ENCODE measurements at places on chromosomes 16 and 17. TPM values are rescaled to one million over a fixed set of nuclear protein-coding genes. Genes with fewer than 3 reads are reported as not detected.

The CD300LB gene
- total RNA-seq, result not detected

DNA sequence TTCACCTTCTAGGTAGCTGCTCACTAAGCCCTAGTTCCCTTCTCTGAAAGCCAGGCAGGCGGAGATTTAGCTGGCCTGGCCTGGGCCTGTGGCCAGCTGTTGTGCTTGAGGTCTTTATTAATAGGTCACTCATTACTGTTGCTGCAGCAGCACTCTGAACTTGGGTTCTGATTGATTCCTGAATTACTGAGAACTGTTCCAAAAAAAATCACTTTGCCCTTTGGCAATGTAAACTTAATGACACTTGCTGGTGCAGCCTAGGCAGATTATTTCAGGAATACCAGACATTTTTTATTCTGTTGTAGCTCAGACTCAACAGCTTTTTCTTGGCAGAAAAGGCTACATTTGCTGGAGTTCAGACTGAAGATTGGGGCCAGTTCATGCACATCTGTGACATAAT is 2.7 kb downstream of the TOM1L1 start:
- H3K36me3 ChIP-seq, result peaks cover 58% of the 10 kb centered on the region
- DNase-seq, result no peak
- H3K4me1 ChIP-seq, result peaks cover 10% of the 10 kb centered on the region
- no peak overlapping the region for H3K4me3 ChIP-seq
- no peak overlapping the region for H3K27ac ChIP-seq

DNA sequence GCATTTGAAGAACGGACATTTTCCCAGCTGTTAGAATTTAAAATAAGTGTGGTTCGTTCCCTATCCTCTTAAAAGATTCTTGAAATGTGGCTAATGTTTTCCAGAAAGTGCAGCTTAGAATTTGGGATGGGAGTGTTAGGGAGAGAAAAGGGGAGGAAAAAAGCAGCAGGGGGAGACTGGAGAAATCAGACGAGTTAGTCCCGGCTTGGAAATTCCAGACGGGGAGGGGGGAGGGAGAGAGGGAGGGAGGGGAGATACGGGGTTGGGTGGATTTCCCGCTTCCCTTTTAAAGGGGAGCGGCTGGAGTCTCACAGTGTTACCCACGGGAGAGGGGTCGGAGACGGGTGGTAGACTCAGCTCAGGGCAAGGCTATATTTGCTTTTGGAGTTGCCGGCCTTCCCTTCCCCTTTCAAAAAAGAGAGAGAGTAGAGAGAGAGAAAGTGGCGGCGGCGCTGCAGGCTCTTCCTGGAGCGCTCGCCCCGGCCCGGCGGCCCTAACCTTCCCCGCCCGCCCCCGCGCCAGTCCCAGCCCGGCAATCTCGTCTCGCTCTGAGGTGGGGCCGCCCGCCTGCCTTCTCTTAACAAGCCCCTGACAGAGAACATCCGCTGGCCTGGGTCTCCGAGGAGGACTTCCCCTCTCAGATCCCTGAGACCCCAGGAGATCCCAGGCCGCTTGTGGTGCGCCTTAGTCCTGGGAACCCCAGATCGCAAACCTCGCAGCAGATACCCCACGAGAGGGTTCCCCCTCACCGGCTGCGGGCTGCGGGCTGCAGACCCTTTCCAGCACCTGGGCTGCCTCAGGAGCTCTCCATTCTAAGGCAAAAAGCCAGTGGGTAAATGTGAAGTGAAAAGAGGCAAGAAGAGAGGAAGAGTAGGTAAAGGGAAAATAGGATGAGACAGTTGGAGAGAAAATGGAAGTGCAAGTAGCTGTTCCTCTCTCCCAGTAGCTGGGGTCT is 6.6 kb downstream of the IGF2BP1 start:
- H3K4me3 ChIP-seq, result no peak overlapping the region
- DNase-seq, result no peak
- H3K27me3 ChIP-seq, result peaks cover 100% of the 10 kb centered on the region
- no peaks in the 10 kb centered on the region for H3K4me1 ChIP-seq
- H3K27ac ChIP-seq, result no peak overlapping the region

The TSNAXIP1 gene
- total RNA-seq, result 1.1 TPM

- DNase-seq, result peak; percentile 60
- H3K4me1 ChIP-seq, result peaks cover 30% of the 10 kb centered on the region
- H3K27me3 ChIP-seq, result no peaks in the 10 kb centered on the region
- H3K4me3 ChIP-seq, result peak overlapping the region; percentile 24
- H3K27ac ChIP-seq, result peak overlapping the region; percentile 96
Observed at GRCh38 chr17:62791235-62791734, 16.8 kb downstream of the MARCHF10 start.

The PKMYT1 gene
- 34.7 TPM for total RNA-seq

DNA sequence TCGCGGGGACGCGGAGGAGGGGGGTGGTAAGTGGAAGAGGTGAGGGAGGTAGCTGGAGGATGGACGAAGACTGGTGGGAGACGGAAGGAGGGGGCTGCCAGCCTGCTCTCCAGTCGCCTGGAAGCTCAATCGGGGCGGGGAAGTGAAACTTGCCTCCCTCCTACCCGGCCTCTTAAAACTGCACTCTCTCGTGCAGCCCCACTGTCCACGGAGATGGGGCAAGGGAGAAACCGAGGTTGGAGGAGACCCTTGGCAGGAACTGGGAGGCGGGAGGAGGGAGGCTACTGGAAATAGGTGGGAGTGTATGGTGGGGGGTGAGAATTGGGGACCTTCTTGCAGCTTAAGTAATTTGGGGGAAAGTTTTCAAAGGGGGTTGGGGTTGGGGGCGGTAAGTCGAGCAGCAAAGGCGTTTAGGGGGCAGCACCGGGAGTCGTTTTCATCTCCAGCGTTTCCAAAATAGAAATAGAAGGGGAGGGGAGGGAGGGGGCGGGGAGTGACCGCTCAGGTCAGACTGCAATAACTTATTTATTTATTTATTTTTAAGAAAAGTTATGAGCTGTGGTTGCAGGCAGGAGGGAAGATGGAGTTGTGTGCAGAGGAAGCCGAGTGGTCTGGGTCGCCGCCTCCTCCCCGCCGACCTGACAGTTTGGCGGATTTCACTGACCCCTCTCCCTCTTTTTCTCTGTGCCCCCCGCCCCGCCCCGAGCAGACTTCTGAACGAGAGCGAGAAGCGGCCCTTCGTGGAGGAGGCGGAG is 1.4 kb downstream of the SOX9 start:
- peak overlapping the region; percentile 97 for H3K4me3 ChIP-seq
- no peaks in the 10 kb centered on the region for H3K27me3 ChIP-seq
- peaks cover 33% of the 10 kb centered on the region for H3K4me1 ChIP-seq
- DNase-seq, result peak; percentile 28
- H3K27ac ChIP-seq, result no peak overlapping the region
- no peaks in the 10 kb centered on the region for H3K36me3 ChIP-seq

The KRTAP2-3 gene
- not detected for total RNA-seq

- H3K27ac ChIP-seq, result peak overlapping the region; percentile 89
- peaks cover 6% of the 10 kb centered on the region for H3K36me3 ChIP-seq
- H3K27me3 ChIP-seq, result no peaks in the 10 kb centered on the region
- H3K4me3 ChIP-seq, result peak overlapping the region; percentile 10
Observed at GRCh38 chr16:12119562-12119961, 143.0 kb downstream of the SNX29 start.

The C16orf96 gene
- total RNA-seq, result not detected

DNA sequence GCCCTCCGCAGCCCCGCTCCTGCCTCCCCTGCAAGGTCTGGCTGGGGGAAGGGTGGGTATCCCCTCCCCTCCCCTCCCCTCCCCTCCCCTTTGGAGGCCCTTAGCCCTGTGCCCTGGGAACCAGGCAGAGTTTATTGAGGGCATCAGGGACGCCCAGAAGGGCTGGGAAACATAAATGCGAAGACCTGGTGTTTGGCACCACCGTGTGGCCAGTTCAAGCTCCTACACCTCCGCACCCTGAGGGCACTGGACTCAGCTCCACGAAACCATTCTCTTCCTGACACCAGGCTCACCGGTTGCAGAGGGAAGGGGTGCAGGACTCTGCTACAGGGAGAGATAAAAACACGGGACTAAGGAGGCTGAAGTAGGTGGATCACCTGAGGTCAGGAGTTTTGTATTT is 1.0 kb upstream of the AIPL1 start:
- H3K27me3 ChIP-seq, result peaks cover 12% of the 10 kb centered on the region
- DNase-seq, result peak; percentile 75
- H3K4me3 ChIP-seq, result no peak overlapping the region
- H3K4me1 ChIP-seq, result peaks cover 6% of the 10 kb centered on the region

The TAC4 gene
- not detected for total RNA-seq

DNA sequence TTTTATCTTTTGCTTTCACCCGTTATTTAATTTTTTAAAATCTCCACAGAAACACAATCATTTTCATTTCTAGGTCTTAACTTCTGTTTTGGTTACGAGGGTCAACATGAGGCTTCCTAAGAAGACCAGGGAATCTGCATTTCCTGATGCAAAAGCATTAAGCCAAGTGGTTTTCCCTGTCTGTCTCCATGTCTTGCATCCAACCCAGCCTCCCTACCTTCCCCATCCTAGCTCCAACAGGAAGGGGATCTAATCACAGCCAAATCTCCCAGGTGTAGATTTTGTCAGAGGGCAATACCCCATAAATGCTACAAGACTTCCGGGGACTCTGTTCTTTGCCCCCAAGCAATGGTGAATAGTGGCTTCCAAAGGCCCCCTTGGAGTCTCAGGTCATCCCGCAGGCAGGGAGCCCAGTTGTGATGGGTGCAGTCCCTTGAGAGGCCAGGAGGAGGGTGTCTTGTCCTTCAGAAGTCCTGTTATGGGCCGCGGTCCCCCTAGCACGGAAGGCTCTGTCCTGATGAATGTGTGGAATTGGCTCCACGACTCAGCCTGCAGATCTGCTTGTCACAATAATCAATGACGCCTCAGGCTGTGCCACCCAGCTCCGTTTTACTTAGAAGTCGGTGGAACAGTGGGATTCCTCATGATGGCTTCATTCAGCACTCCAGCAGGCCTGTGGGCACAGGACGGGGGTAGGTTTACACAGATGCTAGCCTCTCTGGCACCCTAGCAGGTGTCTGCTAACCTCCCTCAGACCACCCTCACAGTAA is 141.1 kb downstream of the RGS9 start:
- no peaks in the 10 kb centered on the region for H3K36me3 ChIP-seq
- no peak overlapping the region for H3K4me3 ChIP-seq
- H3K27ac ChIP-seq, result no peak overlapping the region

The NKIRAS2 gene
- total RNA-seq, result 40.0 TPM

DNA sequence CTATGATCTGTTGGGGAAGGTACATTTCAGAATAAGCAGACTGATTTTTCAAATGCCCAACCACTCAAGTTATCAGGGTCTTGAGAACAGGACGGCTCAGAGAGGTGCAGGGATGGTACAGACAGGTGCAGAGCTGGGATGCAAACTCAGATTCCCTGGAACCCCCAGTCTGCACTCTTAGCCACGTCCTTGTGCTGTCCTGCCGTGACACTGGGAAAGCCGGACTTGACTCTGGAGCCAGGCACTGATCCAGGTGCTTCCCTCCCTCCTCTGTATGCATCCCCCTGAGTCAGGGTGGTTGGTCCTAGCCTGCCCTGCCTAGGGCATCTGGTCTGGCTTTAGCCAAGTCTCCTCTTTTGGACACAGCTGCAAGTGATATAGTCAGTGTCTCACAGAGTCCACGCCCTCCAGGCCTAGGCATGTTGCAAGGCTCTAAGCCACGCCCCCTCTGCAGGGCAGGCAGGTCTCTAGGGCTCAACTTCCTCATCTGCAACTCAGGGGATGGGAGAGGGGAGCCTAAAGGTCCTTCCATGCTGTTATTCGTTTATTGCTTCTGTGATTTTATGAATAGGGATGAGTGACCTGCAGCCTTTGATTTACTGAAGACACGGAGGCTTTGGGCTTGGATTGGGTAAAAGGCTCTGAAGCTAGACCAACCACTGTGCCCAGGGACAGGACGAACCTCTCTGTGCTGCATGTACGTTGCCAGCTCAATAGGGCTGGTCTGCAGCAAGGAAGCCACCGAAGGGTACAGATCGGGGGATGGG is 97.3 kb downstream of the SDK2 start:
- H3K36me3 ChIP-seq, result no peaks in the 10 kb centered on the region
- H3K4me1 ChIP-seq, result no peaks in the 10 kb centered on the region
- no peak overlapping the region for H3K4me3 ChIP-seq
- H3K27me3 ChIP-seq, result peaks cover 64% of the 10 kb centered on the region
- peak; percentile 71 for DNase-seq
- no peak overlapping the region for H3K27ac ChIP-seq

DNA sequence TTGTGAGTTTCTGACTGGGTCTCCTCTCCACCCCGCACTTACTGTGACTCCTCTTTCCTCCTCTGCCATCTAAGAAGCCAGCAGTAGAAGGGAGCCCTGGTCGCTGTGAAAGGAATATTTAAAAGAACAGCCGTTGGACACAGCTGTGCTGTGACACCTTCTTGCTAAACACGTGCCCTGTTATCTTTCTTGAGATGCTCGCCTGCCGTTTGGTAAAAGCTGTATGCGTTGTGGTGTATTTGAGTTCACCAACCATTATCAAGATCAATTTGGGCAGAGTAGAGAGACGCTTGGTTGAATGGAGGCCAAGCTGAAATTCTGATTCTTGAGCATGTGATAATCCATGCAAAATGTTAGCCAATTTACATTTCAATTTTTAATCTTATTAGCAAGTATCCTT is 3.8 kb downstream of the GID4 start:
- no peak overlapping the region for H3K27ac ChIP-seq
- H3K4me1 ChIP-seq, result peaks cover 30% of the 10 kb centered on the region
- peaks cover 18% of the 10 kb centered on the region for H3K36me3 ChIP-seq
- no peaks in the 10 kb centered on the region for H3K27me3 ChIP-seq
- no peak for DNase-seq
- H3K4me3 ChIP-seq, result no peak overlapping the region

- H3K4me3 ChIP-seq, result no peak overlapping the region
- no peaks in the 10 kb centered on the region for H3K27me3 ChIP-seq
- no peaks in the 10 kb centered on the region for H3K4me1 ChIP-seq
- H3K36me3 ChIP-seq, result peaks cover 4% of the 10 kb centered on the region
- DNase-seq, result no peak
Observed at GRCh38 chr16:8722025-8722348, 47.6 kb downstream of the ABAT start.

DNA sequence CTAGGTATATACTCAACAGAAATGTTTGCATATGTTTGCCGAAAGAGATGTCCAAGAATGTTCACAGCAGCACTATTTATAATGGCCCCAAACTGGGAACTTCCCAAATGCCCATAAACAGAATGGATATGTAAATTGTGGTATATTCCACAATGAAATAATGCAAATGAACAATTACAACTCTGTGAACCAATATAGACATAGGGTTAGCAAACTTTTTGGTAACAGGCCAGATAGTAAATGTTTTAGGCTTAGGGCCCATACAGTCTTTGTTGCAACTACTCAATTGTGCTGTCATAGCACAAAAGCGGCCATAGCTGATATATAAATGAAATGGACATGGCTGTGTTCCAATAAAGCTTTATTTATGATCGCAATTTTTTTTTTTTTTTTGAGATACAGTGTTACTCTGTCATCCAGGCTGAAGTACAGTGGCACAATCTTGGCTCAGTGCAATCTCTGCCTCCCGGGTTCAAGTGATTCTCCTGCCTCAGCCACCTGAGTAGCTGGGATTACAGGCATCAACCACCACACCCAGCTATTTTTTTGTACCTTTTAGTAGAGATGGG is 16.5 kb downstream of the XYLT1 start:
- no peak for DNase-seq
- H3K4me1 ChIP-seq, result no peaks in the 10 kb centered on the region
- no peak overlapping the region for H3K4me3 ChIP-seq
- no peaks in the 10 kb centered on the region for H3K36me3 ChIP-seq

Data from MCF 10A (cell line).